ENCODE measurements at places on chromosomes 3 and 15.

GRCh38 chr3:154781595-154781994 is 298.5 kb upstream of the MME start:
- DNase-seq: no peak

- DNase-seq: peak; percentile 65
Observed at GRCh38 chr15:92011611-92012367, 158.3 kb downstream of the SLCO3A1 start.

DNA sequence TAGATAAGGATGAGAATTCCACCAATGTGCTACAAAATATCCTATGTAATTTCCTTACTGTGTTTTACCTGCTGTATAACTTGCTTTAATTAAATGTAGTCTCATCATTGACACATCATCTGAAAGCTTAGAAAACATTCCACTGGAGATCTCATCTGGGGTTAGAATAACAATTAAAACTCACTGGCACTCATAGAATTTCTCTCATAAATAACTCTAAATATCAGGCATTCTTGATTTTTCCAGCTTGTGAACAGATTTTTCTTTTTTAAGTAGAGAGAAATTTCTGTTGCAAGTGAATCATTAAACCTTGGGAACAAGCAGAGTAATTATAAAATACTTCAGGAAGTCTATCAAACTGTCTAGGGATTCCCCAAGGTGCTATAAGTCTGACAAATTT is 843.8 kb downstream of the NAALADL2 start:
- no peak for DNase-seq

DNA sequence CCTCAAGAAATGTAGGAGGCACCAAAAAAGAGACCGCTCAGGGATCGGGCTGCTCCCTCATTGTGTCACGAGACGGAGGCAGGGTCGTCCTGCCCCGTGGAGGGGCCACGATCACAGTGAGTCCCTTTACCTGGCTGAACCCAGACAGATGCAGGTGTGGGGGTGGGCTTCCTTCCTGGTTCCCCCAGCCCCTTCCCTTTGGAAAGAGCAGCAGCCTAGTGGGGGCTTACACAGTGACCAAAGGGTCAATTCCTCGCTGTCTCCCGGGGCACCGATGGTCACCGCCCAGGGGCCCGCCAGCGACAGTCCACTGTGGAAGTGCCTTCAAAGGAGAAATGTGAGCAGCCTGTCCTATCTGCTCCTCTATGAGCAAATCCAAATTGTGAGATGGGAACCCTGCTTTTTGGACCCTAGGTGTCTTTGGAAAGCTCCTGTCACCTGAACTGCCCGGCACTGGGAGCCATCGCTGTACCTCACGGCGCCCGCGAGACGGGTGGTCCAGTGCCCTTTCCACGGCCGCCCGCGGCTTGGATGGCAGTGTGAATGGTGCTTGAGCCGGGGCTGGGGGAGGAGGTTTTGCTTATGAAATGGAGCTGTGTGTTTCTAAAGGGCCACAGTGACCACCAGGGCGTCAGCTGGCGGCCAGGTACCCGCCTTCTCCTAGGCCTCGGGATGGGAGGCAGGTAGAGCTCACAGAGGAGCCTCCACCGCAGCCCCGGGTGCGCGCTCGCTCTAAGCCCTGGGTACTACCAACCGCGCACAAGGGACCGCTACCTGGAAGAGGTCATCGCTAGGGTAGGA is 155.7 kb downstream of the KLF13 start:
- DNase-seq: no peak

- no peak for DNase-seq
Observed at GRCh38 chr3:85574006-85574705, 615.4 kb downstream of the CADM2 start.
